Stimulated activated CD4-positive, alpha-beta T cell treated with anti-CD3 and anti-CD28 coated beads, Interleukin-1b, Interleukin-23, amount 100 ng/mL, for 4 hours (primary cell): ENCODE measurements at places on chromosomes 6 and 20.

DNA sequence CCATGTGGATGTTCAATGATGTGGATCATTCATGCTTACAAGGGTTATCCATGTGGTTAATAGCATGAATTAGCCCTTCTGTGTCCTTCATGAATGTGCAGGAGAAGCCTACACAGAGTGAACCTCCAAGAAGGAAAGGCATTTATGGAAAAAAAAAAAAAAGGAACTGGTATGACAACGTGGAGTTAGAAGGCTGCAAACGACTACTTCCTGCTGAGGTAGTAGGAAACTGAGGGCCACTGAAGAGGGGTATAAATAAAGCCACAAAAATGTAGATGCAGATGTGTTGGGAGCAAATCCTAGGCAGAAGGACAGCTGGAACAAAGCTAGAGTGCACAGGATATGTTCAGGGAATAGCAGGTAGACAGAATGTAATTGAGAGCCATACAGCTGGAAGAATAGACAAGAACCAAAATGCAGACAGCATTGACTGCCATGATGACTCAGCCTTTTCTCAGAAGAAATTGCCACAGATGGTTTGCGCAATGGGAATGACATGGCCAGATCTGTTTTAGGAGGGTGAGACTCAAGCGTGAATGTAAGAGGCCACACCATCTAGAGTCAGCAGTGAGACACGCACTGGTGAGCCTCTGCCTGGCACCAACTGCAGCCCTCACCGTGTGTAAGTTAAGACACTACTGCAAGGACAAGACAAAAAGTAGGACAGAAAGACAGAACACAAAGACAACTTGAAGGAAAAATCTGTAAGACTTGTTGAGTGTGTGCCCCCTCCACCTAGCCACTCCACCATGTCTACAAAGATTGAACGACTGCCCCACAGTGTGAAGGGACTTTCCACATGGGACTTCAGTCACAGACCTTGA, 79.8 kb downstream of the KIF13A start:
- no peak for DNase-seq

DNA sequence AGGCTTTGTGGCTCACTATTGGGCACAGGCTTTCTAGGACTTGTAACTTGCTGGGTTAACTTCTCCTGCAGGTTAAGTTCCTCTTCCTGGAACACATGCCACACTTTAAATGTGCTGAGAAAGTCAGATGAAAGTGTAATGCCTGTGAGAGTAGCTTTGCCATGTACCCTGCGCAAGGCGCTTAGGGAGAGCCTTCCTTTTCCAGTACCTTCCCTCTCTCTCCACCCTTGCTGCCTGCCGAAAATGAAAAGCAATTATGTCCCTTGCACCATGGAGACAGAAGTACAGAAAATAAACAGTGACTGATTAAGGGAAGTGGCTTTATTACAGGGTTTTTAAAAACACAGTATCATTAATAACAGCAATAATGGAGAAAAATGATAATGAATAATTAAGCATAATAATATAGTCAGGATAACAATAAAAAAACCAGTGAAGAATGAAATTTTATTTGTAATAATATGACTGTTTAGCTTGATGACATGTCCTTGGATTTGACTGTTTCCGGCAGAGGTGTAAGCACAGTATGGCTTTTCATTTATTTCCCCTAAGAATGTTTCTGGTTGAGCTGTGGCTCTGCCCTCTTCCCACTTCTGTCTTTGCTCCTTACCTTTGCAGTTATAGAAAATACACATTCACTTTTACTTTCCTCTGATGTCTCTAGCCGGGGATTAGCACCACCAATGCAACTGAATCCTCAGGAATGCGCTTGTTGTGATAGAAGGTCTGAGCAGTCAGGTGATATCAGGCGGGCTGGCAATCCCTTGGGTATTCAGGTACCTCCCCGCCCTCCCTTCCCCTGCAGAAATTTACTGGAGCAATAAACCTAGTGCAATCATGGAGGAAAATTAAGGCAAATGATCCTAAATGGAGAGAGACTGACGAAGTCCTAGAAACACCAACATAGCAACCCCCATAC, 472.3 kb upstream of the CITED2 start:
- DNase-seq, result no peak

DNA sequence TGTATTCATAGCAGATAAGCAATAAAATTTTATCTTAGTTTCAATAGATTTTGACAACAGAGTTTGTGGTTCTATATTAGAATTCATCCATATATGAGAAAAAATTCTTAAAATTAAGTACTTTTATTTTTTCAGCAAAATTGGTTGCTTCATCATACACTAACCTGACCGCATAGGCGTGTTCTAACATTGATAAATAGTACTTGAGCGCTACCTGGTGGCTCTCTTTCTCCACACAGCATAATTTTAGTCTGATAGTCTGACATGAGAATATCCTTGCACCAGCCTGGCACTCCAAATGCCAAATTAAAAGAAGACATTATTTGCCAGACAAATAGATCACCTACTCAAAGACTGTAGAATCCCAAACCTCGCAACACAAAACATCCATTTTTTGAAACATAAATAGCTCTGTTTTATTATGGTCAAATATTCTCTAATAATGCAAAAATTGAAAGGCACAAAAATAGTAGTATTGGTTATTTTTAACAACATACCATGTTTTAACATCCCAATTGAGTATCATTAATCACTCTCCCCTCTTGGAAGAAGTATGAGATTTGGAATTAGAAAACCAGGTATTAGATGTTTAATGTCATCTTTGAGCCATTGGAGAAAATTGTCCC, 33.0 kb upstream of the FILIP1 start:
- peak; percentile 15 for DNase-seq

DNA sequence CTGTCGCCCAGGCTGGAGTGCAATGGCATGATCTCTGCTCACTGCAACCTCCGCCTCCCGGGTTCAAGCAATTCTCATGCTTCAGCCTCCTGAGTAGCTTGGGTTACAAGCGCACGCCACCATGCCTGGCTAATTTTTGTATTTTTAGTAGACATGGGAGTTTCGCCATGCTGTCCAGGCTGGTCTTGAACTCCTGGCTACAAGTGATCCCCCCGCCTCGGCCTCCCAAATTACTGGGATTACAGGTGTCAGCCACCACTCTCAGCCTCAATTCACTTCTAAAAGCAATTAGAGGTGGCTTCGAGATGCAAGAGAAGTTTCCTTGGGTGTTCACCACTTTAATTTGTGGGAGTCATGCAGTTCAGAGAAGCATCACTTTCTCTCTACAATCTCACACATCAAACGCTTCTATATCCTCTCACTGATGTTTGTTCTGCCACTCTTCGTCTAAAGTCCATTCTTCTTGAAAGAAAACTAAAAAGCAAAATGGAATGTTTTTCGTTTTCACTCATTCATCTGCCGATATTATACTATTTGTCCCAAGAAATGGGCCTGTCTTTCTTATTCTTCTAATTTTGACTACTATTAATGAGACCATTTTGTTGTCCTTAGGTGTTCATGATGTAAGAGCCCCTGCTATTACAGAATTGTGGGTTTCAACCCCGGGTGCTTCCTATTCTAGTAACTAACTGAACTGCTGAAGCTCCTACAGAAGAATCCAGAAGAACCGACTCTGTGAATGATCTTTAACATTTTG, 38.3 kb upstream of the ENPP1 start:
- no peak for DNase-seq

DNA sequence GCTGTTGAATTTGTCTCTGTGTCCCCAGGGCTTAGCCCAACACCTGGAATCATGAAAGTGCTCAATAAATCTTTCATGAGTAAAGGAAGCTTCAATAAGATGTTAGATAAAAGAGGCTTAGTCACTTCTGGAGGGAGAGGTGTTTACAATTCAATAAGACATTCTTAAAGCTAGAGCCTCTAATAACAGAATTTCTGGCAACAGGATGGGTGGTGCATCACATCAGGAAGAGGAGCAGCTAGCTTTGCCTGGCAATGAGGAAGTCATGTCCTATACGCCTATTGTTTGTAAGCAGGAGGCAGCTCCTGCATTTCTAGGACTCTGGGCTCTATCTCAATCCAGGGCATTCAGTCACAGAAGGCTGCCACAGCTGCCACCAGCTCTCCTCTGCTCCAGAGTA, 638.5 kb downstream of the EPM2A start:
- DNase-seq, result no peak

DNA sequence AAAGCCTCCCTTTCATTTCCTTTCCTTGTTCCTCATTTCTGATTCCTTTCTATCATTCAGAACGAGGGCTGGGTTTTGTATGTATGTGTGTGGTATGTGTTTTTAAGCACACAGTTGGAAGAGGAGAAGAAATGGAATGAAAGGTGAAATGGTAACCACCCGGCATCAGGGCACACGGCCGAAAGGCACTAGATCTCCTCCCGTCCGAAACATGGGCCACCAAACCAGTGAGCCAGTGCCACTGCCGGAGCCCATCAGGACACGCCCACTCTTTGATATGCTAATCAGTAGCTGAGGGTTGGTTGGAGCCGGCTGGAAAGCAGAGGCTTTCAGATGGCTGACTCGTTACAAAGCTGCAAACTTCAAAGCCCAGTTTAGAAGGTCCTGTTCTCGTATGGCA, 228.6 kb upstream of the JARID2 start:
- no peak for DNase-seq

GRCh38 chr6:75094614-75095200, 111.1 kb downstream of the COL12A1 start:
- no peak for DNase-seq

DNA sequence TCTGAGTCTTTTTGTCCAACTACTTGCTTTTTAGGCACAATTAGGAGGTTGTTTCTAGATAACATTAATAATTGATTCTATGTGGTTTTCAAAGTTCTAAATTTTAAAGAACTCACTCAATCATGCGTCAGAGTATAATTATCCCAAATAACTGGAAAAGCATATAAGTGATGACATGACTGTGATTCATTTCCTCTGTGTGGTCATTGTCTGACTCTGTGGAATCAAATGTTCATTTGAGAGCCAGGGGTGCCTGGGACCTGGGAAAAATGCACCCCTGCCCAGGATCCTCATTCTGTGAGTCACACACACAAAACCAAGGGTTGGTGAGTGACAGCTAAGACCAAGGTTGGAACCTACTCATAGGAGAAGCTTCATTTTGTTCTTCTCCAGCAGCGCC, 127.1 kb upstream of the MLIP start:
- DNase-seq, result no peak

DNA sequence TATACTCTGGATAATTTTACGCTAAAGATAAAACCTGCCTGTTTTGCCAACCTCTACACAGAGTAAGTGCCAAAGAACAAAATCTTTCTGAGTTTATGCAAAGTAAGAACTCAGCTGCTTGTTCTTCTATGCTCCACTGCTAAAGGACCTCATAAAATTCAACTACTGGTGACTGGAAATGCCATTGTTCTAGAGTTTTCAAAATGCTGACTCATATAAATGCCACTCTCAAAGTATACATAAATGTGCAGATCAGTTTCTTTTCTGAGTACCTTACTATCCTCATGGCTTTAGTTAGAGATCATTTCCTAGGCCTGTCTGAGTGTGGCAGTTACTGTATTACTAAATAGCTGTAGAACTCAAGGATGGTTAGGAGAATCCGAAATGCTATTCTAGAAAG, 45.6 kb downstream of the LYRM4 start:
- DNase-seq, result no peak

GRCh38 chr6:41494212-41495110, 51.7 kb upstream of the FOXP4 start:
- no peak for DNase-seq

- DNase-seq, result no peak
Measured at GRCh38 chr20:14957402-14957801, 620.0 kb upstream of the FLRT3 start.

DNA sequence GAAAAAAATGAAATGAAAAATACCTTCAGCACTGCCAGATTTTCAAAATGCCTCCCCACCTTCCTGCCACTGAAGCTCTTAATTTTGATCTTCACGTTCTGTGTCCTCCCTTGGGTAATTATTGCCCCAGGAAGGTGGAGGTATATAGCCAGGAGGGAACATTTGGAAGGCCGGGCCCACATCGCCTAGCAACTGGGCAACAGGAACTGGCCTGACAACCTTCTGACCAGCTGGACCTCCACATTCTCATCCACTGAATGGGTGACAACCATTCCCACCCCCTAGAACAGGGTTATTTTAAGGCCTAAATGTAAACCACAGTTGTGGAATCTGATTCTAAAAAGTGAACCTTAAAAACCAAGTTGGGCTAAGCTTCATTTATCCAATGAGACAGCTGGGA, 3.2 kb downstream of the RRBP1 start:
- no peak for DNase-seq

- no peak for DNase-seq
Measured at GRCh38 chr20:38450412-38450975, 15.4 kb upstream of the SNHG17 start.

DNA sequence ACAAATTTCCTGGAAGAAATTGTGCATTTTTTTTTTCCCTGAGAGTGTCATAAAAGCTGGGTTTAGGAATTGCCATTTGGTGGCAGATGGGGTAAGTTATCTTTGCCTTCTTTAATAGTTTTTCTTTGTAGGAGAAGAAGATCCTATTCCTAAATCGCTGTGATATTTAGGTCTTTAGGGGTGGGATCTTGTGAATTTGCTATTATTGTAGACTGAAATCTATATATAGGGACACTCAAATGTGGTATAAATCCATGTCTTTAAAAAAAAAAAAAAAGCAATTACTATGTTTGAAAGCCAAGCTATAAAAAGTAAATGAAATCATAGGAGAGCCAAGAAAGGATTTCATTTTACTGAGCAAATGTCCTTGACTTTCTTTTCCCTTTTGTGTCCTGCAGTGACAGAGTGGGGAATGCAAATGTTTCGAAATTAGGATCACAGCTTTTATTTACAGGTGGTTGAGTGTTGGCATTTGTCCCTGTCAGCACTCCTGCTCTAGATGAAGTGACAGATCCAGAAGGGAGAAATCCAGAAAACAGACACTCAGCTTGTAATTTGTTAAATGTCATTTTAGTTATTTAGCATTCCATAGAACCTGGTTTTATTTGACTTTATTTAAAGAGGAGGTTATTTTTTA, 29.4 kb downstream of the TIAM2 start:
- DNase-seq, result no peak

DNA sequence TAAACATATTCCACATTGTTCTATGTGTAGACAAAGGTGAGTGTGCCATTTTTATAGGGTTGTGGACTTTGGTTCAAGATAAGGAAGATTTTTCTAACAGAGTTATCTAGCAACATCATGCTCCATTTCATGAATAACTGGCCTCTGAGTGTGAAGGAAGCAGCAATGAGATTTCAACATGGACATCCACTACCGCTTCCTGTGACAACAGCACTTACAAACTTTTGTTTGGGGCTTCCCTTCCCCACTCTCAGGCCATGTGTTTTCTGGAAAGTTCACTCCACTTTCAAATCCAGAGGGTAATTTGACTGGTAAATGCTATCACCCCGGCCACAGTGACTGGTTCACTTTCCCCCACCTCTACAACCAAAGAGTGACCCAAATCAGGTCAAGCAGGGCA, 38.1 kb upstream of the PROKR2 start:
- DNase-seq, result no peak
